ENCODE measurements at places on chromosomes 1 and 21.

- DNase-seq, result no peak
Observed at GRCh38 chr21:33839167-33839716, 76.4 kb downstream of the ATP5PO start.

GRCh38 chr1:220300442-220301121 is 28.3 kb upstream of the RAB3GAP2 start:
- peak; percentile 84 for DNase-seq

DNA sequence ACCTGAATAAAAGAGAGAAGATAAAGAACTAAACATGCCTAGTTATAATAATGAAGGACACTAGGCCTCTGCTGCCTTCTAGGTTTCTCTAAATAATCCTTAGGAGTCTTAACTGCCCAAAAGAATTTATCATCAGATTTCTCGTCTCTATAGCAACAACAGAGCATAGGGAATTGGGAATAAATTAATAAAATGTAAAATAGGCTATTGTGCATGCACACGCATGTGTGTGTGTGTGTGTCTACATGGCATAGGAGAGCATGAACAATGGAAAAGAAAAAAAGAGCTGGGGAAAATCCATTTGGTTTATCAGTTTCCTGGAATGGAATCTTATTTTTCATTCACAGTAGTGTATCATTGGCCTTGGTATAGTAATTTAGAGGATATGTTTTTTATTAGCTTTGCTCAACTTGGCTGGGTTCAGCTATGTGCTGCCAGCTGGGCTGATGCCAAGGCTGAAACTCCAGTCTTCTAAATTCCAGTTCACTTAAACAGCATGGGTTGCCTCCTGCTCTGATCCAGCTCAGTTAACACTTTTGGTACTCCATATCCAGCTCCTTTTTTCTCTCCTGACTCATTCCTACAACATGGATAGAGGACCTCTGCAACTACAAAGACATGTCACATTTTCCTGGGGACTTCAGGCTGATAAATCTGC is 80.6 kb upstream of the SLFNL1 start:
- DNase-seq, result peak; percentile 87

DNA sequence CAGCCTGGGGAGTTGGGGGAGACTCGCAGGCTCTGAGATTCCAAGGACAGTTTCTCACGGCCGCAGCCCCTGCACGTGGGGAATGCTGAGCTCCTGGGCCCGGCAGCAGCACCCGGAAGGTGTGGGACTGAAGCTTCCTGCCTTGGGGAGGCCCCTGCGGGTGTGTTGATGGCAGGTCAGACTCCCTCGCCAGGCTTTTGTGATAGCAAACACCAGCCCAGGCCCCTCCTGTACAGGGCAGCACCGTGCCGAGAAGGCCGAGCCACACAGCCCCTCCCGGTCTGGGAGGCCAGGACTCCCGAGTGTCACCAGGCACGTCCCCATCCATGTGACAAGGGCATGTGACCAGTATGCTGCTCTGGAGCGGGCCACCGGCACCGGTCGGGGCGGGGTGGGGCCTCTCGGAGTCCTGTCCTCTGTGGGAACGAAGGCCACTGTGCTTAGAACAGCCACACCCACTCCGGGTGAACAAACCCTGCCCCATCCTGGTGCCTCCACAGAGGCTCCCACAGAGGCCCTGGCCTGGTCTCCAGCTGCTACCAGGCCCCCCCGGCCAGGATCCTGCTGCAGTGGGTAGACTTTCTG is 31.1 kb upstream of the ARHGEF16 start:
- peak; percentile 87 for DNase-seq

DNA sequence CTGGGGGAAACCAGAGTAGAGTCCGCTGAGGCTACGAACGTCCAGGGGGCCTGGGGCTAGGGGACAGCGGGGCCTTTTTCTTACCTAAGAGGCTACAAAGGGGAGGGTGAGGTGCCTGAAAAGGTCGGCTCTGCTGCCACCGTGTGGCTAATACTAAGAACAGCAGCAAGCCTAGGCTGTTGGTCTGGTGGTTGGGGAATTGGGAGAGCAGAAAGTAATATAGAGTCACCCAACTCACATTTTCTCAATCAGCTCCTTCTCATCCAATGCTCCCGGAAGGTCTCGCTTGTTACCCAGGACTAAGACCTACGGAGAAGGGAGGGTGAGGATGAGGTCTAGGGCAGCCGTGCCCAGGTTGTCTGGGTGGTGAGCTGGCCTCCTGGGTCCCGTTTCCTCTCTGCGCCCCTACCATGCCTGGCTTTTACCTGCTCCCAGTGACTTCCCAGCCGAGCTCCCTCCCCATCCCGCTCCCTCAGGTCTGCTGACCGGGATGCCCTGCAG is 9.3 kb downstream of the ARL8A start:
- peak; percentile 31 for DNase-seq

- DNase-seq, result no peak
Observed at GRCh38 chr1:20411196-20411980, 74.6 kb downstream of the CAMK2N1 start.

- no peak for DNase-seq
Observed at GRCh38 chr1:87594736-87595383, 266.2 kb downstream of the LMO4 start.

DNA sequence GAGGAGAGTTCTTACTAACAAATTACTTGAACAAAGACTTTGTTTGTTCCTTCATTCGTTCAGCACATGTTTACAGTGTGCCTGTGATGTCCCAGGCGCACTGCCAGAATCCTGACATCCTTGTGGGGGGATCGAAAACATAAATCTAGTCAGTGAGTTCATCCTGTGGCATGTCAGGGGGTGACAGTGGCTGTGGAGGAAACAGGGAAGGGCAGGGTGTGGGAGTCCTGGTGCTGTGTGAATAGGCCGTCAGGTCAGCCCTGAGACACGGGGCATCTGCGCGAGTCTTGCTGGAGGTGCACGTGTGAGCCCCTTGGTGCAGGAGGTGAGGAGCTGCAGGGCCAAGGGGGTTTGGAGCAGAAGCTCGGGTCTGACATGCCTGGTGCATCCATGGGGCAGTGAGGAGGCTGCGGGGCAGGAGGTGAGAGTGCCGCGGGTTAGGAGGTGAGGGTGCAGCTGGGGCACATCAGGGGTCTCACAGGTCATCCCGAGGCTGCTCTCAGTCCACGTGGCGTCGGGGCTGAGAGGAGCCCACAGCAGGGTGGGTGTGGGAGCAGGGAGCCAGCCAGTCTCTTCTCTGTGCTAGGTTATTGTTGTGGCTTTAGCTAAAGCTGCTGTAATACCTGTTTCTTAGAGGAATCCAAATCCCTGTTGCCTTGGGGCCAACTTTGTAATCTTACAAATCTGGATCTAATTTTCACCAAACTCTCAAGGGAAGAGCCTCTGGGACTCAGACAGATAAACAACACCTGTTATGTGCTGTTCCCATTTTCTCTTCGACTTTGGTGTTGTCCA is 93.4 kb downstream of the PCBP3 start:
- DNase-seq, result no peak

DNA sequence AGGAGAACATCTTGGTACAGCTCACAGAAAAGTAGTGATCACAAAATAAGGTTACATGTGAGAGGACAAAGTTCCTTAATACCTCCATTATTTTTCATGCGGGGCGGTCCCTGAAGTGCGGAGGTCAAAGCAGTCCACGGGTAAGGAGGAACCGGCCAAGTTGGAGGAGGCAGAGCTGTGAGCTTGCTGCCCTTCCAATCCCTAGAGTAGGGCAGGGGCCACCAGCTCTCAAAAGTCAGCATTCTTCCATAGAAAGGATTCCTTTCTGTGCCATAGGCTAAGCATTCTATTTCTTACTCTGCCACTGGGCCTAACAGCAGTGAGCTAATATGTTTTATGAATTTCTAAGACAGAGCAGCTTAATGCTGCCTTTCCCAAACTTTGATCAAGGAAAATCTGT is 50.9 kb upstream of the USP1 start:
- no peak for DNase-seq

- DNase-seq, result no peak
Observed at GRCh38 chr1:235404190-235404589, 37.0 kb downstream of the TBCE start.

- no peak for DNase-seq
Observed at GRCh38 chr21:42681296-42682206, 28.1 kb downstream of the PDE9A start.

GRCh38 chr1:35488336-35488735 is 68.9 kb downstream of the KIAA0319L start:
- DNase-seq, result no peak

- no peak for DNase-seq
Observed at GRCh38 chr1:234546890-234547788, 62.8 kb downstream of the IRF2BP2 start.

- no peak for DNase-seq
Observed at GRCh38 chr1:42938645-42939615, 19.7 kb downstream of the SLC2A1 start.

DNA sequence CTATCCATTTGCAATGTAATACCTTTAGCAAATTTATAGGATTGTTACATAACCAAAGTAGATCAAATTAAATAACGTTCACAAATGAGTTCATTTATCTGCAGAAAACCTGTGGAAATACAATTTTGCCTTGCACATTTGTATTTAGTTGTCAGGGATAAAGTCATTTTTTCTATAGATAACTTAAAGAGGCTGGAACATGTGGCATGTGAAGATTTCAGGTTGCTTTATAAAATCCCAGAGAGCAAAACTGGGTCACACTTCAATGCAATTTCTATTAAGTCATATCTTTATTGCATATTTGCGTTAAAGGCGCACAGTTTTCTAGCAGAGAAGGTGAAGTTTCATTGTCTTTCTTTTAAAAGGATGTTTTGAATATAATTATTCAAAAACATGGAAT is 342.4 kb downstream of the USP25 start:
- DNase-seq, result no peak
